ENCODE measurements at places on chromosomes 12 and 14.

DNA sequence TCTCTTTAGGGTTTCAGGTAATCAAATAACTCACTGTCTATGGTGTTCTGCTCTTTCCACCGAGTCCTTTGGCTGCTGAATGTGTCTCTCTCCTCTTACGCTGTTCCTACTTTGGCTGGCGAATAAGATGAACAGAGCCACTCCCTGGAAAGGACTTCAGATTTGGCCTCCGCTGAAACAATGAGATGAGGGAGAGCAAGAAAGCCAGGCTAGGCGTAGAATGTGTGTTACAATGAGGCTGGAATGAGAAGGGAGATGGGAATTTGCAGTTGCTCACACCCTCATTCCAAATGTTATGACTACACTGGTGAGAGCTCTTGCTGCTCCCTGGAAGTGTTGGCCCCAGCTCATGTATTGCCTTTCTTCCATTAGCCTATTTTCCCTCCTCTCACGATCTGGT, at the start of gene MFAP5:
Gene MFAP5, minus strand, starts transcription at position 234 of the 400 bp plus-strand sequence. CDS start 722 bp downstream, outside the sequence.
- DNase-seq = no peak

DNA sequence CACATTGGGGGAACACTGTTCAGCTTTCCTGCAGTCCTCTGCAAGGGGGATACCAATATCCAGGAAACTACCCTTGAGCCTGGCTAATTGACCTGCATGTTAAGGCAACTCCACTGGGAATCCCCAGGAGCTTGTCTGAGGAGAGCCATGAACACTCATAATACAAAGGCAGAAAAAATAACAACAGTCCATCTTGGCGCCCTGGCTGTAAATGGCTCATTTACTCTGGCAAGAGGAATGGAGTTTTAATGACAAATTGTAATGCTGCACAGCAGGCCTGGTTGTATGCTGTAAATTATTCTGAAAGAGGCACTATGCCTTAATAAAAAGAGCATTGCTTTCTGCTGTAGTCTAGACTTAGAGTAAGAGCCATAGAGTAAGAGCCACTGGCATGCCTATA, 58.3 kb downstream of the SLC8A3 start:
- DNase-seq = no peak

DNA sequence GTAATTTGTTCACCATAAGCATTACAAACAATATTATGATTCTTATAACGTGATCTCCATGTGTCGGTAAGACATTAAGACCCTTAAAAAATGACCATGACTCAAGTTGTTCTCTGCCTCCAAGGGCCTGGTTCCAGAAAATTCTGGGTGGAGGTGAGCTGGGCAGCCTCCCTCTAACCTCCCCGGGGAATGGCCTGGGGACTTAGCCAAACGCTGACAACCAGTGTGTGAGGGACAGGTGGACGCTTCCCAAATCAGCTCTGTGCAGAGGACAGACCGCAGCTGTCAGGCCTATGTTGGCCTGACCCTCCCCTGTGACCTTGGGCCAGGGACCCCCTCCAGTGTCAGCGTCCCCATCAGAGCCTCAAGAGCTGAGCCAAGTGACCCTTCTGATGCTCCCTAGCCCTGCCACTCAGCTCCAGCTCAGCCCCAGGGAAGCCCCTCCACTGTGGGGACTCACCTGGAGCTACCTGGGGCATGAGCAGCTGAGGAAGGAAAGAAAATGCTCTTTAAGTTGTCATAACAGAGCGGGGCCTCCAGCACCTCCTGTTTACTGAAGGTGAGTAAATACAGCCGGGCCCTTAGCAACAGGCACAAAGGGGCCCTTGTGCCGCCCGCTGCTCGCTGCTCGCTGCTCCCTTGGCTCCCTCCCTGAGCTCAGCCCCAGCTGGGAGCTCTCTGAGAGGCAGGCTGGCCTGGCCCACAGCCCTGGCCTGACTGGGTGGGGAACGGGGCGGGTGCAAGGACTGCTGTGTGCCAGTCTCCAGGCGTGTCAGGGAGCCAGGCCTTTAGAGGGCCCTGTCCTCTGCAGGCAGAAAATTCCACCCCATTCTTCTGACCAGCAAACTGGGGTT, 116.6 kb downstream of the CALM1 start:
- no peak for DNase-seq

DNA sequence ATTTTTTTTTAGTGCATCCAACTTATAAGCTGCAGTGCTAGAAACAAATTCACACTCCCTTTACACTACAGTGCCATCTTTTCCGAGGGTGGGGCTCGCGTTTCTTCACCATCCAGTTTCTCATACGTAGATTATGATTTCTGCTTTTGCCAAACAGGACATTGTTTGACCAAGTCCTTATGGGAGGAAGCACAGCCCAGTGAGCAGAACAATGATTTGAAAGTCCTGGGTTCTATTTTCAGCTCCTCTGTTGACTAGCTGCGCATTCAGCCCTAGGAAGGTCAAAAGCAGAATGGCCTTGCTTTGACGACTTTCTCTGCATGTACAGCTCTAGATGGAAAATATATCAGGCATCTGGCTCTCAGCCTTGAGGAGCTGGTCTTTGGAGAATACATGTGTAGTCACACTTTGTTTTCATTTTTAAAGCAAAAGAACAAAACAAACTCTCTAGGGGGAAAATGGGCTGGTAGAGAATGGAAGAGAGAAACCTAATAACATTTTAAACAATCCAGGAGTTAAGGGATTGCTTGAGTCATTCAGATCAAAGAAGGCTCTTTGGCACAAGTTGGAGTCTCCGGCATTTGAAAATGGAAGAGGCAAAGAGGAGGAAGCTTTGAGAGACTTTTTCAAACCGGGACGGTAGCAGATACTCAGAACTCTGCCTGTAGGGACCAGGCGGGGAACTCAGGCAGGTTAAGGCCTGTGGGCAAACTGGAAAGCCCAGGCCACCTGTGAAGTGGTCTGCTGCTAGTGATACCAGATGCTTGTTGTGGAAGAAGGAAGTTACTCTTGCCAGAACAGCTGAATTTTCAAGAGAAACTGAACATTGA, 257.3 kb upstream of the PLEKHG7 start:
- DNase-seq = no peak

DNA sequence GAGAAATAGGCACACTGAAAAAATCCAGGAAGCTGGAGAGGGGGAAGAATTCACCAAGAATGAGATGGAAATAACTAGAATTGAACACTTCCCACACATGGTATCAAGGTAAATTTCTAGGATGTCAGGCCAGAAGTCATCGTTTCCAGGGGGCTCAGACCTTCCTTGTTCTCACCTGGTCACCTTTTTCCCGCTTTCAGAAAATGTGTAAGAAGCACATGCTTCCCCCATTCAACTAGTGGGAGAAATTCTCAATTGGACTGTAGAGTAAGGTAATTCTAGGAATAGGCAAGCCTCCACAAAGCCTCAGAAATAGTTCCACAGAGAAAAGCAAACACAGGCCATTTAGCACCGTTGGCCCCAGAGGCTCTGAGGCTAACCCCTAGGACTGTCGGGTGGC, 2.8 kb upstream of the PTMS start:
- DNase-seq = no peak

GRCh38 chr14:43215524-43215923, 1291.6 kb downstream of the FSCB start:
- DNase-seq = no peak

- DNase-seq = no peak
These were observed 244.7 kb upstream of the KRR1 start for GRCh38 chr12:75756111-75756510.

DNA sequence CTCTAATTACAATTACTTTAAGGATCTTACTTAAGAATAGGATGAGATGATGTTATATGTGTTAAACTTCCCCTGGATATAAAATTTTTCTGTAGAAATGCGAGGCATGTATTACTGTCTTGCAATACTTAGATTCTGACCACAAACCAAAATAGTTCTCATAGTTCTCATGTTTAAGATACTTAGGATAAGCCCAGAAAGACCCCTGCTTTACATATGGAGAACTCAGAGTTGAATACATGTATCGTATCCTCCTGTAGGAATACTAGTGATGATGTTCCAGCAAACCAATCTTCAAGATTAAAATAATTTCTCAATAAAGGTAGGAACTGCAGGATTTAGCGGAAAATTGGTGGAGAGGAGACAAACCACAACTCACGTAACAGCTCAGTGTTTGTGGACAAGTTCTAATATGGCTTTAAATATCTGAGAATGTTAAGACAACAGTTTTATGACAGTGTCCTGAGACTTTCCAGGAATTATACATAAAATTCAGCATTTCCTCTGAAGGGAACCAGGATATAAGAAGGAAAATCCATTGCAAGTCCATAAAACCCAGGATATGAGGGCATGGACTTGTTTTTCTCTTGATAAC, 114.7 kb upstream of the CRY1 start:
- no peak for DNase-seq

DNA sequence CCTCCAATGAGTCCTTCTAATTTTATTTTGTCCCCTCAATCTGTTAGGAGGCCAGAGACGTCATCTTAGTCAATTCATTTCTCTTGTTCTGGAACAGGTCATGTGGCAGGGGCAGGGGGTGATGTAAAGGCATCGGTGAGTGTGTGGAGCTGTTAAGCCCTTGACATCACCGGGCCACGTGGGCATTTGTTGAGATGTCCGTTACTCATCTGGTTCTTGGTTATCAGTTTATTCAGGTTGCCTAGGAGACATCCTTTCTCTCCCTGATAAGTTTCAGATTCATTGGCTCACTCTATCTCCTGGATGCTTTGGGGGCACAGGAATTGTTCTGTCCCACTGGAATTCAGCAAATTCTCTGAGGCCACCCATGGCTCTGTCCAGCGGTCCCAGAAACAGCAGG, 33.6 kb upstream of the SEL1L start:
- no peak for DNase-seq

- DNase-seq = no peak
These were observed 160.1 kb downstream of the TMX1 start for GRCh38 chr14:51400139-51400538.

DNA sequence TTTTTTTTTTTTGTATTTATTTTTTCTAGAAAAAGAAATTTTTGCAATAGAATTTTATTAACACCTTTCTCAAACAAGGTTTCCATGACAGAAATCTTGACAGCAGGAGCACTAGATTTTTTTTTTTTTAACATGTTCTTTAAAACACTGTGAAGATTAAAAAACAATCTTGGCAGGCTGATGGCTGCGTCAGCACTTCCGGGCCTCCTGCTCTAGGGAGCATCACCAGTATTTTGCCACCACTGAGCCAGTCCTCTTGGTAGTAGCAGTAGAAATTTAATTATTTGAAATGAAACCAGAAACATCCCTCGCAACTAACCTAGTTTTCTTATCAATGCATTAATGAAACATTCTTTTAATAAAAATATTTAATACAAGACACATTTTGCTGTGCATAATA, 99.6 kb downstream of the APAF1 start:
- DNase-seq = no peak

DNA sequence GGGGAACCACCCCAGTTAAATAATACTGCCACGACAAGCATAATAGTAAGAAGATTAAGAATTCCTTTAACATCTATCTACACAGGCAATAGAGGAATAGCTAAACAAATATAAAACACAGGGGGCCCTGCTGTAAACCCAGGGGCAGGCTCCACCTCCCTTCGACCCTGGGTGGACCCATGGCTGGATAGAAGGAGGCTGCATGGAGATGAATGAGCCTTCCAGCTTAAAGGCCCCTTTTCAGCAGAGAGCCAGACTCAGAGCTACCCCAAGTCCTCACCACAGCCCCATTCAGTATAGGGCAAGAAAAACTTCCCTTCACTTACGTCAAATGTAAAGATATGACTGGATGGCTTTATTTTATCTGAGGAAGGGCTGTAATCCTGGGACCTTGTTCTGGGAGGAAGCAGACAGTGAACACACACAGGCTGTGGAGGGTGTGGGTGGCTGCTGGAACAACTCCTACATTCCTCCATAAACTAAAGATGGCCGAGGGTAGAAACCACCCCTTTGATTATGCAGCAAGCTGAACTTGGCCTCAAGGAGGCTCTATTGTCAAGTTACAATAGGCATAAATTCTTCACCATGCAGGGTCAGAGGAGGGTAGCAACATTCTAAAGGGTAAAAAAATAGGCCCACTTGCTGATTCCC, 30.4 kb downstream of the NUAK1 start:
- no peak for DNase-seq

- DNase-seq = no peak
These were observed 135.4 kb upstream of the EGLN3 start for GRCh38 chr14:34086223-34086757.

DNA sequence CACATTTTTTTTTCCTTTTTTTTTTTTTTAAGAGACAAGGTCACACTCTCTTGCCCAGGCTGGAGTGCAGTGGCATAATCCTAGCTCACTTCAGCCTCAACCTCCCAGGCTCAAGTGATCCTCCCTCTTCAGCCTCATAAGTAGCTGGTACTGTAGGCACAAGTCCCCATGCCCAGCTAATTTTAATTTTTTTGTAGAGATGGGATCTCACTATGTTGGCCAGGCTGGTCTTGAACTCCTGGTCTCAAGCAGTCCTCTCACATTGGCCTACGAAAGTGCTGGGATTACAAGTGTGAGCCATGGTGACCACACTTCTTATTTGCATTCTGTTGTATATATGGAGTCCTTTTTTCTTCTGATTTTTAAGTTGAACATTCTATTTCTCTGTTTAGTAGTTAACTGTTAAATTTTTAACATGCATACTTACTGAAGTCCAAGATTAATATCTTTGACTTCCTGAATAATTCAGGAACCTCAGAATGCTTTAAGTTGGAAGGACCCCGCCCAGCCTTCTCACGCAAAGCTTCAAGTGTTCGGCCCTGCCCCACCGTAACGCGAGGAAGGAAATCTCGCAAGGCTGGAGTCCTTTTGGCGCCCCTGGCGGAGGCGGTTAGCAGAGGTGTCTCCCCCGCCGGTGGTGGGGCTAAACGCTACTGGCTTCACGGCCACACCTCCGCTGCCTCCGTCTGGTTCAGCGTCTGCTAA, 21.6 kb downstream of the SPATS2 start:
- no peak for DNase-seq

DNA sequence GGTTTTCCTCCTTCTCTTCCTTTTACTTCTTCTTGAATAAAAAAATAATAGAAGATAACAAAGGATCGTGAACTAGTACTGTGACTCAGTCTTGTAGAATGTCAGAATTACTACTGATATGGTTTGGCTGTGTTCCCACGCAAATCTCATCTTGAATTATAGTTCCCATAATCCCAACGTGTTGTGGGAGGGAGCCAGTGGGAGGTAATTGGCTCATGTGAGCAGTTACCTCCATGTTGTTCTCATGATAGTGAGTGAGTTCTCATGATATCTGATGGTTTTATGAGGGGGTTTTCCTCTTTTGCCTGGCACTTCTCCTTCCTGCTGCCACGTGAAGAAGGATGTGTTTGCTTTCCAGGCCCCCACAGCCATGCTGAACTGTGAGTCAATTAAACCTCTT, 549.6 kb downstream of the DIO2 start:
- no peak for DNase-seq

DNA sequence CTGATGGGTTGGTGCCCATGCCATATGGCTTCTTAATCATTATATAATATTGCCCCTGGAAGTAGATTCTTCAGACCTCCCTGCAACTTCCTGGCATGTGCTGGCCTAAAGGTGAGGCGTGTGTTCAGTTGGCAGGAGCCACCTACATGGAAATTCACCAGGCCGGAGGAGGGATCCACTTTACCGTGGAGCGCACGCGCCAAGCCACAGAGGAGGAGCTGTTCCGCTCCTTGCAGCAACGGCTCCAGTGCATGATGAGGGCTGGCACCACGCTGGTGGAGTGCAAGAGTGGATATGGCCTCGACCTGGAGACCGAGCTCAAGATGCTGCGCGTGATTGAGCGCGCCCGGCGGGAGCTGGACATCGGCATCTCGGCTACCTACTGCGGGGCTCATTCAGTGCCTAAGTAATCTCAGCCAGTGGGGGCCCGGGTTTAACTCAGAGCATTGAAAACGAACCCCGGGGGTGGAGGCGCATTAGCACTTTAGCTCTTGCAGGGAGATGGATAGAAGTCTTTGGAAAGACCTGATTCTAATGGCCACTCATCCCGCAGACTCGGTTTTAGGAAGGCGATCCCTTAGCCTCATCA, 13.5 kb downstream of the AMDHD1 start:
- DNase-seq = no peak
